Cerebellar cortex (tissue), 1 donor: ENCODE measurements at places on chromosomes 2 and 18.

DNA sequence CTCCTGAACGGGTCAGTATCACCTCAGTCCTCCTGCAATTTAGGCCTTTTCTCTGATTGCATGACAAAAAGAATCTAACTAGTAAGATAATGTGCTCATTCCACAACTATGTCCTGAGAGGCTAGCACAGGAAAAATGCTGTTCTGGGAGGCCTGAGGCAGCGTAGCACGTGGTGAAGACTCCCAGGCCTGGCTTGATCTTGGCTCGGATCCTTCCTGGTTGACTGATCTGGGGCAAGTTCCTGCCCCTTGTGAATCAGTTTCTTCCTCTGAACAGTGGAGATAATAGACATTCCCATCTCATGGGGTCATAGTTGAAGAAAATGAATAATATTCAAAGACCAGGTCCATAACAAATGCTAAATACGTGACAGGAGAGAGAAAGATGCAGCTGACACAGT is 12.3 kb downstream of the FBLN7 start:
- DNase-seq: no peak

GRCh38 chr2:61597300-61598289 is 59.4 kb upstream of the XPO1 start:
- DNase-seq: no peak

DNA sequence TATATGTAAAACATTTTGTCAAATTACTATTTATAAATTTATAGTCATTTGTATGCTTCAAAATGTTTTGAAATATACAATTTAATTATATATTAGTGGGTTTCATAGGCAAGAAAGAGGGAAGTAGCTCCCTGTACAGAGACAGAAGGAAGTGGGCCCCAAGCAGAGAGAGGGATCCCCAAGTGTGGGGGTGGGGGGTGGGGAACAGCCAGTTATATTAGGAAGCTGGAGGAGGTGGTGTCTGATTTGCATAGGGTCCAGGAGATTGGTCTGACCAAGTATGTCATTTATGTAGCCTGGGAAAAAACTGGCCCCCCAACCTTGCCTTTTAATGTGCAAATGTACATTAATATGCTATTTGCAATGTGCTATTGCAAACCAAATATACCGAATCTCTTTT is 76.5 kb upstream of the ZSWIM2 start:
- no peak for DNase-seq

DNA sequence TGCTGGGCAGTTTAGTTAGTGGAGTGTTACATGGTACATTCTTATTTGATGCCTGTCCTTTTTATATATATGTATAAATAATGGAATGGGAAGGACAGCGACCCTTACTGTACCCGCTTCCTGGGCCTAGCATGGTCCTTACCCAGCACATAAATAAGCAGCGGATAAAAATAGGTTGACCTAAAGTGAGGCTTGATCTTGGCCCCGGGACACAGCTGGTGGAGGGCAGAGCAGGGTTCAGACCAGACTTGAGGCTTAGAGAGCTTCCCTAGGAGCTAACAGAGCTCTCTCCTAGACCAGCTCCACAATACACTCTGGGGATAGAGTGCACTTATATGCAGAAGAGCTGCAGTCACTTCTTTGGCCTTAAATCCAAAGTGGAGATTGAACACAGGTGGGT is 46.9 kb upstream of the RPL31 start:
- no peak for DNase-seq

DNA sequence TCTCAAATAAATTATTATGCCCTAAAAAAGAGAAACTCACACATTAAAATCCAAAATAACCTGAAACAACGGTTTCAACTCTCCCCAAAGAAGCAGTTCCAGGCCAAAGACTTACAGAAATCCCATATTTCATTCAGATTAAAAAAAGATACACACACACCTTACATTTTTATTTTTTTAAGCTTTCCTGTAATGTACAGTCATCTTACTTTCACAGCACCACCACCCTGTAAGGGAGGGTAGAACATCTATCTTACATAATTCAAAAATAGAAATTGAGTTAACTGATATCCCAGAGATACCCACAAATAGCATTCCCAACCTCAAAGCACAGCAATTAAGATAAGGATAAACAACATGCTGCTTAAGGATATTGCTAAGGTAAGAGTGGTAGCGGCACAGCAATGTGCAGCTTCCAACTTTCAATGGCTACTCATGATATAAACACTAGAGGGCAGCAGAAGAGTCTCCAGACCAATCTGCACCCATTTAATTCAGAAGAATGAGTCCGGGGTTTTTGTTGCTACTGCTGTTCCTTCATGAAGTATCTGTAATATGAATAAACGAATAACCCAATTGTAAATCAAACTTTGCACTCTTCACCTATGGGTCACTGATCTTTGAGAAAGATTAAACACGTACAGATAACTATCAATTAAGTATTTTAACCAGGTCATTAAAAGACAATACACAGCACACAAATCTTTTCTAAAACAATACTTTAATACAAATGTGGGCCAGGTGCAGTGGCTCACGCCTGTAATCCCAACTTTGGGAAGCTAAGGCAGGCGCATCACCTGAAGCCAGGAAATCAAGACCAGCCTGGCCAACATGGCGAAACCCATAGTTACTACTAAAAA is 11.3 kb downstream of the GFPT1 start:
- peak; percentile 41 for DNase-seq

DNA sequence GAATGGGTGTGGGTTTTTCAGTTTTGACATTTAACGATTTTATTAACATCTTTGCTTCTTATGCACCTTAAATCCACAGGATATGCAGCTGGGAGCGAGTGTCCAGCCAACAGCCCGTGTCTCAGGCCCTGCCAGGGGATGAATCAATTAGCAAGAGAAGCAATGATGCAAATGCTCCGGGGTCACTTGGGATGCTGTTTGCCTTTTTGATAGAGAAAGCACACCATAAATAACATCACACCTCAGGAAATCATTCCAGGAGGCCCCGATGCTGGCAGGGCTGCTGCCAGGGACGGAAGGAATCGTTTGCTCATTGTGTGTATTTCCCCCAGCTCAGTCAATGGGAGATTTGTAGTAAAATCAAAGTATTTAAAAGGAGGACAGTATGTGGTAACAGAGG is 394.0 kb upstream of the HNRNPA3 start:
- no peak for DNase-seq

DNA sequence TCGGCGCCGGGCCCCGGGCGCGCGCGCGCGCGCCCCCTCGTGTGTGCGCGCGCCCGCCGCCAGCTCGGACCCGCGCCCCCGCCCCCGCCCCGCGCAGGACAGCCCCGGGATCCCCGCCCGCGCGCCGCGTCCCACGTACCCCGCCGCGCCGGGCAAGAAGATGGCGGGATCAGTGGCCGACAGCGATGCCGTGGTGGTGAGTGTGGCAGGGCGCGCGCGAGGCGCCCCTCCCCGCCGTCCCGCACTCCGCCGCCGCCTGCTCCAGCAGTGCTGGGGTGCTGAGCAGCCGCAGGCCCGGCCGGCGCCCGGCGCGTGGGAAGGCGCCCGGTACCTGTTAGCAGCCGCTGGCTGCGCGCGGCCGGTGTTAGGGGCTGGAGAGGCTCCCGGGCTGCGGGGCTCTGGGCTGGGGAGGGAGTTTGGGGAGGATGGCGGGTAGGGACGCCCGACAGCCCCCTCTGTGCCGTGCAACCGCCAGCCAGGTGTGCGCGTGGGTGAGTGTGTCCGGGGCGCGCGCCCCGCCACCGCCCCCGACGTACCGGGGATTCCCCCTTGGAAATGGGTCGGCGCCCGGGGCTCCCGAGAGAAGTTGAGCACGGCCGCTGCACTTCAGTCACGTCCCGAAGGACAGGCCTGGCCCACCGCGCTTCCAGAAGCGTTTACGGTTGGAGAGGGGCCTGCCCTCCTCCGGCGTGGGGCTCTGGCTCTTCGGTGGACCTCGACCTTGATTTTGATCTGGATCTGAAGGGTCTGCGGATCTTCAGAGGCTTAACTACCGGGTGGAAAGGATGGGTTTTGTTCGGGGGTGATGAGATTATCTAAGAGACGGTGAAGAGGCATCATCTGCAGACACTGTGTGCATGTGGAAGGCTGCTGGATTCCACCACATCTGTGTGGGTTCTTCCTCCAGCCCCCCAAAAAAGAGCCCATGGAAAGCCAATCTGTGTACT is 697 bp downstream of the LGALSL start:
- DNase-seq: peak; percentile 21

GRCh38 chr18:57154191-57154830 is 7.4 kb downstream of the BOD1L2 start:
- no peak for DNase-seq
